ENCODE measurements at places on chromosomes 2 and 18.

DNA sequence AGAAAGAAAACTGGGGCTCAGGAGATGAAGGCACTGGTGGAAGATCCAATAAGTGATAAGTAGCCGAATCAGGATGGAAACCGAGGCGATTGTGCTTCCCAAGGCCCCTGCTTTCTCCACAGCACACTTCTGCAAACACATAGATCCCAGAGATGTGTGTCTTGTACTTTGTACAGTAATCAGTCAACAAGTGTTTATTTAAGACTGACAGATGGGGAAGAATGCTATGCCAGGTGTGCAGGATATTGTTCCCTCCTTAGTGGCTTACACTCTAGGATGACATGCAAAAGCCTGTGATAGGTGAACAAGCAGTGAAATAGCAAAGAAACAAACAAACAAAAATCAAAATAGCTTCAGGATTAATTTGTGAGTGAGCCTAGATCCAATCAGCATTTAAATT, 116.6 kb downstream of the ACTR3 start:
- no peak for DNase-seq

DNA sequence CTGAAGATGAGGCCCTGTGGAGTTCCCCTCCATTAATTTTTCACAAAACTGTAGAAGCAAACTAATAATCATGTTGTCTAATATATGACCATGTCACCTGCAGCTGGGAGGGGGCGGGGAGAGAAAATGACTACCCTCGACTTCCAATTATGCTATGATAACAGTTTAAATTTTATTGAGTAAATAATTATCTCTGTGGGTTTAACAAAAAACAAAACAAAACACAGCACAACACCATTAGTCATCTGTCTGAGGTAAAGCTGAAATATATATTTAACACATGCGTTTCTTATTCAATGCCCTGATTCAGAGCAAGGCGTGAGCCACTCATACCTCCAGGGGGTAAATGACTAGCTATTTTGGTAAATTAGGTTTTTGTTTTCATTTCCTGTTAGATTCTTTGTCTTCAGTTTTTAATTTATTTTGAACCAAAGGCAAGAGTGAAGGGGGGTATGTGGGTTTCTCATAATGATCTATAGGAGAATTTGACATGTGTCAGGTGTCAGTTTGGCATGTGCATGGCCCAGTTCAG, 77.4 kb upstream of the ZCCHC2 start:
- DNase-seq = no peak

DNA sequence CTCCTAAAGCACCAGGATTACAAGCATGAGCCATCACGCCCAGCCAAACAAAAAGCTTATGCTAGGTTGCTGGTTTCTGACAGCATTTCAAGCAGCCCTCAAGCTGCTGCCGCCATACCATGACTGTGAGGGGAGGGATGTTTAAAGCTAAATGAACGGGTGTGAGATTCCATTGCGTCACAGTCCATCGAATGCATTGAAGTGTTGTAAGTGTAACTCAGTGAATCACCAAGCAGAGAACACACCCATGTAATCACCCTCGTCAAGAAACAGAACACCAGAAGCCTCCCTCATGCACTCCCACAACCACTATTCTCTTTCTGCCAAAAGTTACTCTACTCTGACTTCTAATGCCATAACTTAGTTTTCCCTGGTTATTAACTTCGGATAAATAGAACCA, 32.8 kb upstream of the MC5R start:
- no peak for DNase-seq

- no peak for DNase-seq
Observed at GRCh38 chr18:61001138-61001537, 332.1 kb upstream of the CDH20 start.

DNA sequence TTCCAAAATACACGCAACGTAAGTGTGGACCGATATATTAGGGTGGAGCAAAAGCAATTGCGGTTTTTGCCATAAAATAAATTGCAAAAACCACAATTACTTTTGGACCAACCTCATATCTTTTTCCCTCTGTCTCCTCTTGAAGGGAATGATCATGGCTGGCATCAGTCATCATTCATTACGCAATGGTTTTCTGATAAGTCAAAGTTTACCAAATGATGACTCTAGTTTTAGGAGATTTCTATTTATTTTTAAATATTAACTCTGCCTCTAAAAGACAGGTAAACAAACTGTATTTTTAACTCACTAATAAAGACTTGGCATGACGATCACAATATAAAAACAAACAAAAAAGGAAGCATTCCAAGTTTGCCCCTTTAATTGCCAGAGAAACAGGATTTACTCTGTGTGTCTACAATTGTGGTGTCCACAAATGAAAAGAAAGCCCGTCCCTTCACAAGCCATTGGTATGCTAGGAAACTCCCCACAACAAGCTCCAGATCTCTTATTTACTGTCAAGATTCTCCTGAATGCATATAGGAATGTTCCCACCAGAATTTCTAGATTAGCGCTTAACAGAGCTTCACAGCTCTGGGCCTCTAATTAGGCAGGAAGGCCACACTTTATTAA, 61.3 kb downstream of the IRS1 start:
- DNase-seq = no peak

DNA sequence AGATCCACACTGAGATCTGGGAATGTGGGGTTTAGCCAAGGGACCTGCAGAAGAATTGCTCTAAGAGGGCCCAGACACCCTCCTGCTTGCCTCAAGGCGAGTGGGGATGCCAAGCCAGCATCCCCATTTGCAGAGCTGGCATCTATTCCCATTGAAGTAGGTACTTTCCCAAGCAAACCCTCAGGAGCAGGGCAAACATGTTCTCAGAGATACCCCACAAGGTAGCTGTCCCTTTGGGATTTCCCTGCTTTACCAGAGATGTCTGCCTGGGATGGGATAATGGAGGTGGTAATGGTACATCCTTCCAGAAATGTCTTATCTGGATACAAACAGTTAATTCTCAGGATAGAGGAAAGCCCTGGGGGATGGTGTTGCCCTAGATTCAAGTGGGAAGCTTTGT, 51.2 kb downstream of the GYPC start:
- no peak for DNase-seq

- no peak for DNase-seq
Observed at GRCh38 chr2:113213061-113213930, 39.5 kb downstream of the PSD4 start.

- no peak for DNase-seq
Observed at GRCh38 chr18:44626807-44627206, 53.9 kb upstream of the SETBP1 start.

GRCh38 chr2:229909090-229909489, 12.7 kb downstream of the TRIP12 start:
- DNase-seq = no peak

DNA sequence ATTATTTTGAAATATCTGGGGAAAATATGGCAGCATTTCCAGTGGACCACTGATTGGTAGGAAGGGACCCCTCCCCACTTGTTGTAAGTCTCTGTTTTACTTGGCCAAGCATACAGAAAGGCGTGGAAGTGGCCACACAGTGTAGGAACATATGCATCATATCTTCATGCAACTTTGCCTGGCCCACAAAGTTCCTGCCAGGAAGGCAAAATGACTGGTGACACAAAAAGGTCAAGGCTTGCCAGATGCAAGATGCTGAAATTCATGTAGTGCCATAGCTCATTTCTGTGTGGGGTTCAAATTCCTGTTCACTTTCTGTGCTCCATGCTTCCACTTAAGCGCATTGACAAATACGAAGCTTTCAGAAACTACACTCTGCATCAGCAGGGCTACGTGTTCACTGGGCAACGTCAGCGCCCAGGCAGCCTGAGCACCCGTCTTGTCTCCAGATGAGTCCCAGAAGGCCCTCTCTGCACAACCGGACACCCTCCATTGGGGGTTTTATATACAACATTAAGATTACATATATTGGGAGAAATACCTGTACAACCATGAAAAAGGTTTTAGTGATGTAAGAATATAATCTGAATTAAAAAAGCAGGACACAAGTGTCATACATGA, 3.6 kb downstream of the DYNC2LI1 start:
- no peak for DNase-seq

GRCh38 chr2:118046634-118047210, 32.9 kb upstream of the CCDC93 start:
- DNase-seq = no peak

DNA sequence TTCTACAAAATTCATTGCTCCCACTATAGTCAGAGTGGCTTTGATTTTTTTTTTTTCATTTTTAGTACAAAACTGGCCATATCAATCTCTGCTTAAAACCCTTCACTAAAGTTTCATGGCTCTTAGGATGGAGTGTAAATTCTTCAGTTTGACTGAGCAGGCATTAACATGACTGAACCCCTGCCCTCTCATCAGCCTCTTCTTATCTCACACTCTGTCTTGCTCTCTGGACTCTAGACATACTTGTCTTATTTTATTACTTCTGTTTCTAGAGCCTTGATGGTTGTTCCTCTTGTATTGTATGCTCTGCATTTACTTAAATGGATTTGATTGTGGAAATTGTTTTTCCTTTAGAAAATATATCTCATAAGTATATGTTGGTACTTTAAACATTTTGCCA, 272.4 kb downstream of the DCC start:
- DNase-seq = no peak

- no peak for DNase-seq
Observed at GRCh38 chr2:104649866-104650265, 204.0 kb upstream of the POU3F3 start.

DNA sequence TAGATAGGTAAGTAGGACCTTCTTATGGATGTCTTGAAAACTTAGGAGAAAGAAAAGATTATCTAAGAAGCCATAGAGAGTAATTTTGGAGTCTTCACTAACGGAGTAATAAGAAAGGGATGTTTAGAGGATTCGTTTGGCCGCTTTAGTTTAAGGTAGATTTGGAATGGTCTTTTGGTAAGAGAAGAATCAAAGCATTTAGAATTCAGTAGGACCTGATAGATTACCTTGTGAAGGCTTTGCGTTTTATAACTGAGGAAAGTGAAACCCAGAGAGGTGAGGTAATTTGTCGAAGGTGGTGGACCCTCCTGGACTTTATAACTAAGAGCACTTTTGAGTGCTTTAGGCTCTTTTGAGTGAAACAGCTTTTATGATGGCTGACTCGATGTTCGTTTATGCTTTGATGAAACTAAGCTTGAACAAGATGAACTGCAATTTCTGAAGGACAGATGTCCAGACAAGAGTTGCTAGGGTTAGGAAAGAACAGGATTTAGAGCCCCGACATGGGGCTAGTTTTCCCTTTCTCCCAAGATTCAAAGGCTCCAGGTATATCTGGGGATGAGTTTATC, 1.3 kb downstream of the MYL12B start:
- no peak for DNase-seq

- no peak for DNase-seq
Observed at GRCh38 chr18:29225351-29225750, 1048.4 kb upstream of the CDH2 start.

DNA sequence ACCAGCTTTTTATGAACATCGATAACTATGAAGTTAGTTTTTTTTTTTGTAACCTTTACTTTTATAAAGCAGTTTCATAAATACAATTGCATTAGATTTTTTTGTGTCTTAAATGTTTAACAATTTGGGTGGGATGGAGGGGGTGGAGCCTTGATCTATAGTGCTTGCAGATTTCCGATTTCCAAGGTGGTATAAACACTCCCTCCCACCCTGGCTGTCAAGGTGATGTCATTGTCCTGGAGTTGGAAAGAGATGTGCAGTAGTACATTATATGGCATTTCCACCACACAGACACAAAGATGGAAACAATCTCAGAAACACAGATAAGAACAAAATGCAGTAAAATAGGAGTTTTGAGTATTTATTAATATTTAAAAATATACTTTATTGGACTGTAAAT, 114.4 kb downstream of the TTN start:
- no peak for DNase-seq

DNA sequence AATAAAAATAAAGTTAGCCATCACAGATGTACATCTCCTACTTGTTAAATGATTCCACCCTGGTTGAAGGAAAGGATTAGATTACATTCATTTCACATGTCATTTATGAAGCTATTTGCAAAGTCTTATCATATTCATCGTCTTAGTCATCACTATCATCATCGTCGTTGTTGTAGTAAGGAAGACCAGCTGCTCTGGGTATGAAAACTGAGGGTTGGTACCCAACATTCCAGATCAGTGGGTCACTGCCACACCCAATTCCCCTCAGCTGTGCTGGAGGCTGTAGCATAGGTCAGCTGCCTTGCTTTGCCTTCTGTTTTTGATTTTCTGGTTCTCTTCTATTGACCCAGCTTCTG, 20.9 kb upstream of the CCBE1 start:
- no peak for DNase-seq

DNA sequence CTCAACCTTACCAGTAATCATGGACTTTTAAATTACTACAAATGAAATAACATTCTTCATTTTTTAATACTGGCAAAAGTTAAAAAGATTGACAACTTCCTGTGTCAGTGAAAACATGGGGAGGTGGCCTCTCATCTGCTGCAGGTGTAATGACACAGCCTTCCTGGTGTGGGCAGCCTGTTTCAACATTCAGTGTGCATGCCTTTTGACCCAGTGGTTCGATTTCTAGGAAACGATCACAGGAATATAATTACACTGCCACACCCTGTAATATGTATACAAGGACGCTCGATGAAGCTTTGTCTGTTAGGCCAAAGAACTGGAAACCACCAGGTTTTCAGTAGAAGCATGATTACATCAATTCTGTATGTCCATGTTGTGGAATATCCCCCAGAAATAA, 68.7 kb downstream of the MTHFD2 start:
- DNase-seq = no peak

DNA sequence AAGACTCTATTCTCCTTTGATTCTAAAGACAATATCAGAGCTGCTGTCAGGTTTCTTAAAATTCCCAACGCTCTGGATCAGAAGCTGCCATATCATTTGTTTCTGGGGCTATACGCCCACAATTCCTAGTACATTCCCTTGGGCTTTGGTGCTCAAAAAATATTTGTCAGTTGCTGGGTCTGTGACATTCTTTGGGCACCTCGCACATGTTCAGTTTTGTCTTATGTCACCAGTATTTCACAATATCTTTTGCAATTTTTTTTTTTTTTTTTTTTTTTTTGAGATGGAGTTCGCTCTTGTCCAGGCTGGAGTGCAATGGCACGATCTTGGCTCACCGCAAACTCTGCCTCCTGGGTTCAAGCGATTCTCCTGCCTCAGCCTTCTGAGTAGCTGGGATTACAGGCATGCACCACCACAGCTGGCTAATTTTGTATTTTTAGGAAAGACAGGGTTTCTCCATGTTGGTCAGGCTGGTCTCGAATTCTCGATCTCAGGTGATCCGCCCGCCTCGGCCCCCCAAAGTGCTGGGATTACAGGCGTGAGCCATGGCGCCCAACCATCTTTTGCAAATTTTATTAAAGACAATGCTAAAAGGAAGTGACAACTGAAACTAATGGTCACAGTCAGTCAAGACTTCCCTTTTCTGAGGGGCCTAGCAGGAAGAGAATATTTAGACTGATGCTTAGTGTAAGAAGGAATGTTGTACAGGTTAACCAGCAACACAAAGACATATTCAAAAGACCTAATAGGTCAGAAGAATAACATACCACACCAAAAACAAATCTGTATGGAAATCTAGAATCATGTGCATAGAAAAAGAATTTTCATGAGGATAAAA, 6.8 kb downstream of the ZNF397 start:
- no peak for DNase-seq

GRCh38 chr2:55786280-55786679, 92.6 kb upstream of the PNPT1 start:
- no peak for DNase-seq

- DNase-seq = no peak
Observed at GRCh38 chr2:46164529-46165301, 132.5 kb upstream of the EPAS1 start.

GRCh38 chr18:37537868-37538525, 27.6 kb downstream of the CELF4 start:
- peak; percentile 51 for DNase-seq

Measured in stimulated activated CD8-positive, alpha-beta memory T cell treated with anti-CD3 and anti-CD28 coated beads, Interleukin-2, amount 100 ng/mL, for 48 hours (primary cell).